ENCODE measurements at places on chromosomes 16 and 17.

DNA sequence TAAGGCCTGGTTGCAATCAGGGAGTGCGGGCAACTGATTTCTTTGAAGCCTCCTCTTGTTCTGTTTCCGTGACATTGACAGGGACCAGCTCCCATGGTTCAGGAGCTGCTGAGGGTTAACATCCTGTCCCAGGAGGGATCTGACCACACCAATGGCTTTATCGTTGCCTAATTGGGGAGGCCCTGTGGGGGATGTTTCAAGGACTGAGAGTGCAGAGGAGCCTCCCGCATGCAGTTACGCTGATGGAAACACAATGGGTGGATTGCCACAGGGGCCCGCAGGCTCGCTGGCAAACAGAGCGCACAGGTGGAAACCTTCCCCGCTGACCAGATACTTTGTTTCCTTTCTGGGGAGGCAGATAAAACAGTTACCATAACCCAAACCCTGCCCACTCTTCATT lies 23.8 kb upstream of the ABCC1 start:
- no peak for DNase-seq

GRCh38 chr17:76005263-76006149 lies 4.9 kb downstream of the CDK3 start:
- DNase-seq, result no peak

DNA sequence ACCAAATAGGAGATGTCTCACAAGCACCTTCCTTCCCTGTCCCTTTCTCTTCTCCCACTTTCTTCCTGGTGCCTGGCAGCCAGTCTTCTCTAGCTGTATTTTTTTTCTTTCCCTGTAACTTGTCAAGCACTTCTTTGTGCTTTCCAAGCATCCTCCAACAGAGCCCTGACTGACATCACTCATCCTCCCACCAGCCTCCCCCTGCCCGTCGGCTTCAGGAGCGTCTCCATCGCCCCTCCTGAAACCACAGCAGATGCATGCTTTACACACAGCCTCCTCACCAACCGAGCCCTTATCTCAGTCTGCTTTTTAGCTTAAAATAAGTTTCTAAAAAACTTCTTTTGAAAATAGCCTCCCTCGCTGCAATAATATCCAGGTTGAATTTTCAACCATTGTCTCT lies 268.7 kb upstream of the CDH5 start:
- no peak for DNase-seq

DNA sequence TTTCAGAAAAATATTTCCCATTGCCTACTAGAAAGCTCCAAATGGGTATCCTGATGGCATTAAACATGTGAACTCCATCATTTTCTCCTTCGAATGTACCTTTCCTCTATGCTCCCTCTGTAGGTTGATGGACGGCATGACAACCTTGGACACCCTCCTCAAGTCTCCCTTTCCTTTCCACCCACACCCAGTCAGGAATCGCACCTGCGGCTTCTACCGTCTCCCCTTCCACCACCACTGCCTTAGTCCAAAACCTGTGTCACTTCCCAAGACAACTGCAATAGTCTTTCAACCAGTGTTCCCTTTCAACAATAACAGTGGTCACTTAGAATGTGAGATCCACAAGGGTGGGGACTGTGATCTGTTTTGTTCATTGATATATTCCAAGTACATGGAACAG lies 233.1 kb upstream of the AXIN2 start:
- DNase-seq, result no peak

DNA sequence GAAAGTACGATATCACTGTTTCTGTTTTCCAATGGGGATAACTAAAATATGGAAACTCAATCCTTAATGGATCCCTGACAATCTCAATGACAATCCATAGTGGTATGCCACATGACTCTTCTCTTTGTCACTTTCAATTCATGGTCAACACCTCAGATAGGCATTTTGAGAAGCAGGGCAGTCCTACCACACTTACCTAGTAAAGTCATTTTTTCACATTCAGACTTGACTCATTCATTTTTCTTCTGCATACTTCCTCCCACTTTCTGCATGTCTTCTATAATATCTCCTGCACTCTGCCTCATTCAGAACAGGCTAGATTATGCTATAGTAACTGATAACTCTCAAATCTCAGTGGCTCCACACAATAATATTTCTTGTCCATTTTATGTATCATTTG lies 117.5 kb downstream of the FTO start:
- no peak for DNase-seq

- DNase-seq, result no peak
These were observed 28.0 kb upstream of the SNN start for GRCh38 chr16:11639925-11640899.

DNA sequence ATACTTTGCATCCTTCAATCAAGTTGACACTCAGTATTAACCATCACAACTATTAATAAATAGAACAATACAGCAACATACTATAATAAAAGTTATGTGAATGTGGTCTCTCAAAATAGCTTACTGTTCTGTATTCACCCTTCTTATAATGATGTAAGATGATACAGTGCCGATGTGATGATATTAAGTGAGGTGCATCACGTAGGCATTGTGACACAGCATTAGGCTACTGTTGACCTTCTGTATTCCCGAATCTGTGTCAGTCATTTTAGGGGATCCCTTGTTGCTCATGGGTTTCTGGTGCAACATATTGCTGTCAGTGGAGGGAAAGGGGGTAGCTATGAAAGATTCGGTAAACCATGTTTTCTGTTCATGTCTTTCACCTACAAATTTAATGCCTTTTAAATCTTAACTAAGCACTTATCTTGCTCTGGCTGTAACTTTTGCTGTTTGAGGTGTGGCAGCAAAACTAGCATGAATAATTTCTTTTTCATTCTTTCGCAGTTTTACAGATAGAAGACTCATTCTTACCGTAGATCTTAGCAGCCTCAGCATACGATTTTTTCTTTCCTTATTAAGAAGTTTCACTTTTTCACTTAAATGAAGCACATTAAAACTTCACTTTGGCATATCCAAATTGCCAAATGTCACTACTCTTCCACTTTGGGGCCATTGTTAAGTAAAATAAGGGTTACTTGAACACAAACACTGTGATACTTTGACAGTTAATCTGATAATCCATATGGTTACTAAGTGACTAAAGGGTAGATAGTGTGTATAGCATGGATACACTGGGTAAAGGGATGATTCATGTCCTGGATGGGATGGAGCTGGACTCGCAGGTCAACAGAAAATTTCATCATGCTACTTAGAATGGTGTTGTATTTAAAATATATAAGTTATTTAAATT lies 29.6 kb downstream of the NFAT5 start:
- DNase-seq, result no peak

GRCh38 chr16:72961863-72962262 lies 86.1 kb downstream of the ZFHX3 start:
- DNase-seq, result no peak

- no peak for DNase-seq
These were observed 17.1 kb downstream of the PMP22 start for GRCh38 chr17:15247891-15248529.

DNA sequence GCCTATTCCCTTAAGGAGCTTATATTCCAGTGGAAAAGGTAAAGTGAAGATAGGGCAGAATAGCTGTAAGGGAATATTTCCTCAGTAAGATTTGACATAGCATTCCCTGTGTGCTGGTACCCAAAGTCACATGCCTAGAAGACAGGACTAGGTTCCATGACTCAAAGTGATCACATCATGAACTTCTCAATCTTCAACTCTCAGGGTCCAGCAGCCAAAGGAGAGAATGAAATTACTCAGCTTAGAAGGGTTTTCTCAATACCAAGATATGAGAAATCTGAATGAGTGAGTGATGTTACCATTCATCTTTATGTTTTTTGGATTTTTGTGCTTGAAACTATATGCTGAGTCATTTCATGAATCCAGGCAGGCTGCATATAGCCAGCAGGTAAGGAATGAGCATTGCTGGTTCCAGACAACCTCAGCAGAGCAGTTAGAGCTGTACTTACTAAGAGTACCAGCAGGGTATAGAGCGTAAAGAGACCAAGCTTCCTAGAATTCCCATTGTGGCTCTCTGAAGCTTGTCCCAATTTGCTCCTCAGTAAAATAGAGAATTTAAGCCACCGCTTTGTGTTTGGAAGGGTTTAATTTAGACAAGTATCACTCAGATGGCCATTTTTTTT lies 91.1 kb downstream of the ANKFN1 start:
- DNase-seq, result no peak

DNA sequence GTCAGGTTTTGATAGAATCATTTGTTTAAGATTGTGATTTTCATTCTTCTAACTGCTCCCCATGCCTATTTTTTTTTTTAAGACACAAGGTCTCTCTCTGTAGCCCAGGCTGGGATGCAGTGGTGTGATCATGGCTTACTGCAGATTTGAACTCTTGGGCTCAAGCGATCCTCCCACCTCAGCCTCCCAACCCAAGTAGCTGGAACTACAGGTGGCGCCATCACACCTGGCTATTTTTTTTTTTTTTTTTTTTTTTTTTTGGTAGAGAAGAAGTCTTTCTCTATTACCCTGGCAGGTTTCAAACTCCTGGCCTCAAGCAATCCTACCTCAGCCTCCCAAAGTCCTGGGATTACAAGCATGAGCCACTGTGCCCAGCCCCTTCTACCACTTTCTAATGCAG lies 223.3 kb downstream of the CBLN1 start:
- no peak for DNase-seq

DNA sequence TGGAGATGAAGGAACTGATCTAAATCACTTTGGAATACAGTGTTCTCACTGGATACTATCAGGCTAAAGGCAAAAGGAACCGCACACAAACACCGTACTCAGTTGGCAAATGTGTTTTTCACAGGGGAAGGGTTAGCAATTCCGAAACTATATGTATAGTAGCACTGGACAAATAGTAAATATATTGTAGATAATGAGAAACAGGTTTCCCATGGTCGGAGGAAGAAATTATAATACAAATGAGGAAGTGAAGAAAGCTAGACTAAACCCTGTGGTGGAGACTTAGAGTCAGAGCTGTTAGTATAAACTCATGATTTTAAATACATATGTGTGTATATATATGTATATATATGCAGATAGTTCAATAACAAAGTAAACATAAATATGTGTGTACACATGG lies 414.1 kb upstream of the SALL1 start:
- no peak for DNase-seq

GRCh38 chr17:1087381-1088241 lies 90.7 kb downstream of the TIMM22 start:
- no peak for DNase-seq

DNA sequence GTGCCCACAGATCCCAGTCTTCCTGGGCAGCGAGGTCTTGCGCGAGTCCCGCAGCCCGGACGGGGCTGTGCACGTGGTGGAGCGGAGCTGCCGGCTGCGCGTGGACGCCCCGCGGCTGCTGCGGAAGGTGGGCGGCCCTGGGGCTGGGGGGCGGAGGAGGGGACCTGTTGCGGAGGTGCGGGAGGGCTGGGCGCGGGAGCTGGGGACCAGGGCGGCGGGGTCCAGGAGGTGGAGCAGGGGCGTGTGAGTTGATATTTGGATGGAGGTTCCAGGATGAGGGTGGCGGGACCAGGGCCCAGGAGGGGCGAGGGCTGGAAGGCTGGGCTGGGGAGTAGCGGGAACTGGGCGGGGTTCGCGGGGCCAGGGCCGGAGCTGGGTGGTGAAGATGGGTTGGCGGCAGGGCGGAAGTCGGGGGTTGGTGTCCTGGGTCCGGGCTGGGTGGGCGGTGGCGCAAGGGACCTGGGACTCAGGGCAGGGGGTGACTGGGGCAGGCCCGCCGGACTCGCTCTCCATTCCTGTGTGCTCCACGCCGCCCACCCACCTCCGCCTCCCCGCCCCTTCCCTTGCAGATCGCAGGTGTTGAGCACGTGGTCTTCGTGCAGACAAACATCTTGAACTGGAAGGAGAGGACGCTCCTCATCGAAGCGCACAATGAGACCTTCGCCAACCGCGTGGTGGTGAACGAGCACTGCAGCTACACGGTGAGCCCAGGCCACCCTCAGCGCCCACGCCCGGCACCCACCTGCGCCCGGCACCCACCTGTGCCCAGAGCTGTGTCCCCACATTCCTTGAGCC lies 29.6 kb downstream of the SEC14L5 start:
- no peak for DNase-seq

DNA sequence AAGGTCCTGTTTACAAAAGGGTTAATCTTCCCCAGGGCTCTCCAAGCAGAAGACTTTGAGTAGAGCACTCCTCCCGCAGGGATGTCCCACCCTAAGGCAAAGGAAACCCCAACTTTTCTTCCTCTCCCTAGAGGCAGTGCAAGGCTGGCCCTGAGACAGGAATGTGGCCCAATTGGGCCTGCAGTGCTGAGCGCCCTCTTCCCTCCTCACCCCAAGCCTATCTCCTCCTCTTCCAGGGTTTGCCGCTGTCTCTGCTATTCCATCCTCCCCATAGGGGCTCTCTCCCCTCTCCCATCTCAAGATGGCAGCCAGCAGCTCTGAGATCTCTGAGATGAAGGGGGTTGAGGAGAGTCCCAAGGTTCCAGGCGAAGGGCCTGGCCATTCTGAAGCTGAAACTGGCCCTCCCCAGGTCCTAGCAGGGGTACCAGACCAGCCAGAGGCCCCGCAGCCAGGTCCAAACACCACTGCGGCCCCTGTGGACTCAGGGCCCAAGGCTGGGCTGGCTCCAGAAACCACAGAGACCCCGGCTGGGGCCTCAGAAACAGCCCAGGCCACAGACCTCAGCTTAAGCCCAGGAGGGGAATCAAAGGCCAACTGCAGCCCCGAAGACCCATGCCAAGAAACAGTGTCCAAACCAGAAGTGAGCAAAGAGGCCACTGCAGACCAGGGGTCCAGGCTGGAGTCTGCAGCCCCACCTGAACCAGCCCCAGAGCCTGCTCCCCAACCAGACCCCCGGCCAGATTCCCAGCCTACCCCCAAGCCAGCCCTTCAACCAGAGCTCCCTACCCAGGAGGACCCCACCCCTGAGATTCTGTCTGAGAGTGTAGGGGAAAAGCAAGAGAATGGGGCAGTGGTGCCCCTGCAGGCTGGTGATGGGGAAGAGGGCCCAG lies 1.0 kb downstream of the PRRT2 start:
- no peak for DNase-seq
